ENCODE measurements at places on chromosomes 6 and 20.

DNA sequence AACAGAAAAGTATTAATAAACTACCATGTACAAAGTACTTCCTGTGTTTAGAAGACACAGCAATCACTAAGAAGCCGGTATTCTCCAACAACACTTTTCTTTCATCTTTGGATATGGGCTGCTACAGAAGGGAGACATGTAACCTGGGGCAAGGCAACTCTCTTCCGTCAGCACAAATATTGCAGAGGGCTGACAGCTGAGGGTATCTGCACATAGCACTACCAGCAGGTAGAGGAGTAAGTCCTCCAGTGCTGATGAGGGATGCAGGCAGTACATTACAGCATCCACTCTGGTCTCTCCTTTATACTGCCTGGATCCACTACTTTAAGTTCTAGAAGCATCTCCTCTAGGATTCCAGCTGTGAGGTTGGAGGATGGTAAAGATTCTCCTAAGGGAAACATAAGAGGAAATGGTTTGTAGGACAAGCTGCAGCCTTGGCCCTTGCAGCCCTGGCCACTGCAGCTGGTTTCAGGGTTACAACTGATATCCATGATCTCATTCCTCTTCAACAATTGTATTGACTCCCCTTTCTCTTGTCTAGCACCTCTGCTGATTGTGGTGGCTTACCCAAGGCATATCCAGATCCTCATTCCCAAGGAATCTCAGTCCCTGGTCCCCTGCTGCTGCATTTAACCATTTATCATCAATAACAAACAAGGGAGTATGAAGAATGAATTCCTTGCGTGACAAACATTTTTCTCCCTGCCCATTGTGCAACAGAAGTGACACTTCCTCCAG lies 110.7 kb upstream of the ADGRF1 start:
- DNase-seq = no peak

DNA sequence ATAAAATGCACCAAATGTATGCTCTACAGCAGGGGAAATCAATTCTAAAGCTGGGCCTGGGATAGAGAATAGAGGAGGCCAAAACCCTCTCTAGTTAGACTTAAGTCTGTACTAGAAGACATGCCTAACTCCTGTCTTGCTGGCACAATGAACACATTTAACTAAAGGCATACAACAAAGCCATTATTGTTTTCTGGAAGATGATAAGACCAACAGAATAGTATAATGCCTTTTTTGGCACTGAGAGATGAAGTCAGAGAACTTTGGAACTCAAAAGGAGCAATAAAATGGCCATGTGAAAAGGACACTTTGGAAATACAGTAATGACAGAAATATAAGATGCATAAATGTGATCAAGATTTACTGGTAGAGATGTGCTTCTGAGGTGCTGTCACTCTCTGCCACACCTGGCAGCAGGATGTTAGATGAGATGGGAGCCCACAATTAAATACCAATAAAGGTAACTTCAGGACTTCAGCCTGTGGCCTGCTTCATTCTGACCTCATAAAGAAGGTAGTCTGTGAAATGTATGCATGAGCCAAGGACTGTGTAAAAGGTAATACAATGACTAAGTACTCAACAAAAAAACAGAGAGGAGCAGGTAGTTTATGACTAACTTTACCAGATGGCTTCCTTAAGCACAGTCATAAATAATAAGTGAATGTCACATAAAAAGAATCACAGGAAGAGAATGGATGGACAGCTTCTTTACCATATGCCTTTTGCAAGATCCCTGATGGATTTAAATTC lies 333.4 kb downstream of the BCKDHB start:
- no peak for DNase-seq

- no peak for DNase-seq
These were observed 226.3 kb upstream of the KCNG1 start for GRCh38 chr20:51249215-51249614.

DNA sequence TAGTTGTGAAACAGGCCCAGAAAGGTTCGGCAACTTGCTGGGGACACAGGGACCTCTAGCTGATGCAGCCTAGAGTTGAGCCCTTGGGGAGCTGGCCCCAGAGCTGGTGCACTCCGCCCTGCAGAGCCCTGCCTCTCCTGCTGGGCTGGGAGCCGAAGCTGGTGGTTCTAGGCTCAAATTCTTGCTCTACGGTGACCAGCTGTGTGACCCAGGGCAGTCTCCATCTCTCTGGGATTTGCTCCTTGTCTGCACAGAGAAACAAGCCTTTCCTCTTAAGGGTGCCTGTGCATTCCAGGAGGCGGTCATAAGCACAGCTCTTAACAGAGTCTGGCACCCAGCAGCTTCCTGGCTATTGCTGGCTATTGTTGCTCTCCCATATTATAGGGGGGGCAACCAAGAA lies 47.4 kb downstream of the RBM38 start:
- no peak for DNase-seq

- no peak for DNase-seq
These were observed 1.1 kb downstream of the TCP1 start for GRCh38 chr6:159788276-159788675.

DNA sequence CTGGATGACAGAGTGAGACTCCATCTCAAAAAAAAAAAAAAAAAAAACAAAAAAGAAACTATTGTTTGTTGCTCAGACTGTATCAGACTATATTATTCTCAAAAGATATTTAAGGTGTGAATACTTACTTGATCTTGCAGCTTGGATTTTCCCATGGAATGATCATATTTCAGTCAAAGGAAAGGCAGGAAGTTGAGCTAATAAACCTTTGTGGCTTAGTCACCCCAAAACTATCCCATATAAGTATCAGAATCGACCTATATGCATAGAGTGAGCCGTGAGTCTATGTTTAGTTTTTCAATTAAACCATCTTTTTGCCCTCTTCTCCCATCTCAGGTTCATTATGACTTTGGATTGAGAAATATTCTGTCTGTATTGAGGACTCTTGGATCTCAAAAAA lies 152.6 kb downstream of the DNAH8 start:
- no peak for DNase-seq

DNA sequence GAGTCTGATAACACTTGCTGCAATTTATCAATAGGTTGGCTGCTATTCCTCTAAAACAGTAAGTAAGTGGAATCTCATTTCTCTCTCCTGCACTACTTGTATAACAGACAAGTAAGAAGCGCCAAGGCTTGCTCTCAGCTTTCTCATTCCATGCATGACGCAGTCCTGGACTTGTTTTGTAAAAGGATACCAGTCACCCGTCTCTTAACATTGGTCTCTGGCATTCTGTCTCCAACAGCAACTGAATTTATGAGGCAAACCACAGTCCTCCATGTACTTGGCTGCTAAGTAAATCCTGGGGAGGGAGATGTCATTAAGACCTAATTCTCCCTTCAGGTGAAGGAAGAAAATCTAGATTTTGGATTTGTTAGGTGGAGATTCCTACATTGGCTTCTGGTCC lies 115.4 kb downstream of the OPN5 start:
- DNase-seq = no peak

DNA sequence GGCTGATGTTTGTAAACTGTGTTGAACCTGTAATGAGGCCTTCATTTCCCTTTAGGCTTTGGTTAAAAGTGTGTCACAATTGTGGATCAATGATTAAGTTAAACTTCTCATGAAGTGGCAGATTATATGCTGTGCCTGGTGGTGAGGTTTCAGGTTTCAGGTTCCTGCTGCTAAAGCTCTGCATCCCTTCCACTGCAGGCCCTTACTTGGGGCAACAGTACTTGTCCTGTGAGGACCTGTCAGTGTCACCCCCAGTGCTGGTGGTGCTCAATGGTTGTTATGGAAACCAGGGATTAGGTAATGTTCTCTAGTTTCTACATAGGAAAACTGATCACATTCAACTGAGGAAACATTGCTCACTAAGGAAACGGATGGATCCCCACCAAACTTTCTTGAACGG lies 18.5 kb downstream of the RPP21 start:
- DNase-seq = no peak

- DNase-seq = no peak
These were observed 8.7 kb downstream of the TAF4 start for GRCh38 chr20:62056975-62057374.

- no peak for DNase-seq
These were observed 145.1 kb downstream of the CLIC5 start for GRCh38 chr6:45870531-45870930.

DNA sequence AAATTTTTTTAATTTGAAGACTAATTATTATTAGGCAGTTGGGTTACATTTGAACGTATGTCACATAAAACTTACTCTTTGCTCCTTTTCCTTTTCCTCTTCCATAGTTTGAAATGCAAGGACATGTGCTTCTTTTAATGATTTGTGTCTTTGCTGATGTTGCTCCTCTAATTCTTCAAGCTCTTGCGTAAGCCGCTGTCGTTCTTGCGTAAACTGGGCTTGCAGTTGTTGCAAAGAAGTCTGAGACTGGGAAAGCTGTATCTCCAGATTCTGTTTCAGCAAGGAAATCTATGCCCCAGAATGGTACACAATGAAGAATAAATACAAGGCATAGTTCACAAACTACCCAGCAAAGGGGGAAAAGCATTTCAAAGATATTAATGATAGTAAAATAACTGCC lies 45.1 kb upstream of the MCM9 start:
- DNase-seq = no peak

DNA sequence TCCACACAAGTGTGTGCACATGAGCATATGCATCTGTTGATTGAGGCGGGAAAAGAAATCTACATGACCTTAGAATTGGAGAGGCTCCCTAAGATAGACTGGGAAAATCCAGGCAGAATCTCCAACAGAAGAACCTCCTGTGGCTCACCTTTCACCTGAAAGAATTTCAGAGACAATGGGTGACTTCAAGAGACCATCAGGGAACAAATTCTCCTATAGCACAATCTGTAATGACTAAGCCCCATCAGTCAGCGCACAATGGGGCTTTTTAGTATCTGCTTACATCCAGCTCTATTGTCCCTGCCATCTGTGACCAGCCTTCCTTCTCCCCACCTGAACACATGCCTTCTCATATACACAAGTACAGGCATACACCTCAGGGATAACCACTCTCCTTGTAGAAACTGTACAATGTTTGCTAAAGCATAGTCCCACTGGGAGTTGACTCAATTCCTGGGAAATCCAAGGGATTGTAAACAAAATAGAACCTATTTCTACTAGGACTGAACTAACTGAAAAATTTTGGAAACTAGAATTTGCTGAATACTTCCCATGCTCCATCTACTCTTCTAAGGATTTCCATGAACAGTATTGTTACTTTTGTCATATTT lies 150.8 kb upstream of the STXBP5 start:
- no peak for DNase-seq

- DNase-seq = peak; percentile 69
These were observed 679.5 kb upstream of the NRSN1 start for GRCh38 chr6:23446469-23446967.

- DNase-seq = no peak
These were observed 20.8 kb upstream of the SLCO4A1 start for GRCh38 chr20:62621251-62622110.

- no peak for DNase-seq
These were observed 14.7 kb downstream of the VIP start for GRCh38 chr6:152765331-152765730.

DNA sequence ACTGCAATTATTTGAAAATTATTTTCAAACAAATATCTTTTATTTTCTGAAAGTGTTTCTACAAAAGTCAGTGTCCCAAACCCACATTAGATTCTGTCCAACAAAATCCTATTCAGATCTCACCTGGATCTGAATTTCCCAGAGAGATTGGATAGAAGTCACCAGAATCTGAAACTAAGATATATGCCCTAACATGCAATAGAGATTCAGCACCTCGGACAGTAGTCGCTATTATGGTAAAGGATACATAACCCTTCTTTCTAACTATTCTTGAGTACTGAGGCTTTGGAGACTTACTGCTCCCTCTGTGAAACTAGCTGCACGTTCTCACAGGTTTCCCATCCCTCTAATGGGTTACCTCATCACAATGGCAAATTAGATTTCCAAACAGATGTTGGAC lies 151.4 kb downstream of the ID4 start:
- peak; percentile 27 for DNase-seq

DNA sequence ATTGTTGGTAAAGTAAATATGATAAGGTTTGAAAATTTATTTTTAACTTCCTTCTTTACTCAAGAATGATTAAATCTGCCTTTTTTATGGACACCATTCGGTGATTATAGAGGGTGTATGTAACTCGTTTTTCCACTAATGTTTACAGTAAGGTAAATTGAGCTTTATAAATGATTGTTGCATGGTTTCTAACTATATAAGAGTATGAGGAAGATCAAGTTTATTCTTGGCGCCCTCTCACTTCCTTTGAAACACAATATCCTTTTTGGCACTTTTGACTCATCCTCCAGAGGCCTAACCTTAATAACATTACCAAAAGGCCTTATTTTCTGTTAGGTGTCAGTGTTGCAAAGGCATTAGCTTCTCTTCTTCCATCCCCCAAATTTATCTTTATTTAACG lies 41.8 kb upstream of the MTRF1L start:
- DNase-seq = peak; percentile 63

- peak; percentile 9 for DNase-seq
These were observed 588.9 kb downstream of the RNF144B start for GRCh38 chr6:18976091-18976490.
